ENCODE measurements at places on chromosomes 11 and 22.

GRCh38 chr11:6584528-6584927 is 18.9 kb downstream of the RRP8 start:
- DNase-seq, result no peak

DNA sequence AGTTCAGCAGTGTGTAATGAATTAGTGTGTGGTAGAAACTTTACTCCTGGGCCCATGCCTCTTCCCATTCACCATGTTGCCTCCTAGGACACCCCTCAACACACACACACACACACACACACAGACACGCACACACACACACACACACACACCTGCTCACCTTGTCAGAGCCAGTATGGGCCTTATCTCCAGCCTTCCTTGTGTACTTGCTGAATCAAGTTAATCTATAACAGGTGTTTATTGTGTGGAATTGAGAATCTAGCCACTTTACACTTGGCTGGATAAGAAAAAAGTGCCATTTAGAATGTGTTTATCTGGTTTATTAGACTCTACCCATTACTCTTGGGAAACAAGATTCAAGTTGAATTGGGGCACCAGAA is 14.5 kb upstream of the ZDHHC13 start:
- no peak for DNase-seq

DNA sequence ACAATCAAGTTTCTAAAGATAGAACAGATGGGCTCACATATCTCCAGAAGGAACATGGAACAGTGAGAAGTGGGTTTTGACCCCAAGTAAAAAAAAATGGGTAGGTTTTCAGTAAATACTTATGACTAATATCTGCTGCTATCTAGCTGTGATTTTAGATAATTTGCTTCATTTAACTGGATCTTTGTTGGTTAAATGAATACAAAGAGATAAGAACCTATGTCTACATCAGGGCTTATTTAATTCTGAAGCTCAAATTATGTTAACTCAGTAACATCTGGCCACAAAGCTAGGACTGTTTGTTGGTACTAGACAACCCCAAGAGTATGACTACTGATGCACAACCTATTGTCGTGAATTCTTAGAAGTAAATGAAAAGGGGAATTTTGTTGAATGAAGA is 144.4 kb upstream of the SESN3 start:
- no peak for DNase-seq

DNA sequence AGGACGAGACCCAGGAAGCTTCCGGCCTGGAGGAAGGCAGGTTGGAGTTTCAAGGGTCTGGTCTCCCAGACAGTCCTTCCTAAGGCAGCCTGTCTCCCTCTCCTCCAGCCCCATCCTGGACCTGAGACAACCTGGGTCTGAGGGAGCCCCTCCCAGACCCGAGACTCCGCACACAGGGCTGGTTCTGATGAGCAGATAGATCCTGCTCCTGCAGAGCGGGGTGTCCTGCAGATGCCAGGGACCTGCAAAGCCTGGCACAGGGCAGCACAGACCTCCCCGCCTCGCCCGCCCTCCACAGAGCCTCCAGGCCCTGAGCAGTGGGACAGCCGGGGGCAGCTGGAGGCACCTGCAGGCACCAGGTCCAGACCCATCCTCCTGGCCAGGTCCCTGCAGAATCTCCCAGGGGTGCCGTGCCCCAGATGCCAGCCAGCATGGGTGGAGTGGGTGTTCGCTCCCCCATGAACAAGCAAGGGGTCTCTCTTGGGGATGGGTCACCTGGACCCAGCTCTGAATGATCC is 7.8 kb downstream of the PIM3 start:
- no peak for DNase-seq

DNA sequence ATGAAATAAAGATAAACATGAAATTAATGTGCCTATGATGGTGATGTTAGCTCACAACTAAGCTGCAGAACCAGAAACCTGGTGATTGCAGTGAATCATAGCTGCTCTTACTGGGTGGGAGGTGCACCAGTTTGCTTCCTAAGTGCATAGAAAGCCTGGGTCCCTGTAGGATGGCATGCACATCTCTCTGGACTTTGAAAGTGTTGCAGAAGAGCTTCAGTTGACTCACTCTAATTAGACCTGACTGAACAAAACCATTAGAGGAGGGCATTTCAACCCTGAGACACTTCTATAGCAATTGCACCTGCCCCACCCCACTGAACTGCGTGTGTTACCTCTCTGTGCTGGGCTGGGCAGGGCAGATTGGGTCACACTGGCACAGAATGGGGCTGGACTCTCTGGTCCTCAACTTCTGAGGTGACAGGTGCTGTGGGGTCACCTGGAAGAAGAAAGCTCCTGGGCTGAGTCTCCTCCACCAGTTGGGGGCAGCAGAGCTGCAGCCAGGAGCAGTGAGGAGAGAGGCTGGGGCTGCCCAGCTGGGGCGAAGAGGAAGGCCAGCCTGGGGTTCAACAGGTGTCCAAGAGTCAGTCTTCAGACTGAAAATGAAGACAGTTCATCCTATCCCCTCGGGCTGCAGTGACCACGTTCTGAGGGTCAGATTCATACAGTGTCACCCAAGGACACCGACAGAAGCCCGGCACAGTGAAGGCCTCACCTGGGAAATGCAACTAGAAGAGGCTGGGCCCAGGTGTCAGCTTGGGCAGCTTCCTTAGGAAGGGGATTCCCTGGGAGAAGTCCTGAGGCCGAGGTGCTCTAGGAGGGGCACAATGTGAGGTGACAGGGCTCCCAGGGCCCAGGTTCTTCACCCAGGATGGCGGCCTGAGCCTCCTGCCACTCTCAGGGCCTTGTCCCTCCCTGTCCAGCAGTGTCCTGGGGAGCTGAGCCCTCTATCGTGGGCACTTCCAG is 58.1 kb downstream of the GGTLC2 start:
- no peak for DNase-seq

DNA sequence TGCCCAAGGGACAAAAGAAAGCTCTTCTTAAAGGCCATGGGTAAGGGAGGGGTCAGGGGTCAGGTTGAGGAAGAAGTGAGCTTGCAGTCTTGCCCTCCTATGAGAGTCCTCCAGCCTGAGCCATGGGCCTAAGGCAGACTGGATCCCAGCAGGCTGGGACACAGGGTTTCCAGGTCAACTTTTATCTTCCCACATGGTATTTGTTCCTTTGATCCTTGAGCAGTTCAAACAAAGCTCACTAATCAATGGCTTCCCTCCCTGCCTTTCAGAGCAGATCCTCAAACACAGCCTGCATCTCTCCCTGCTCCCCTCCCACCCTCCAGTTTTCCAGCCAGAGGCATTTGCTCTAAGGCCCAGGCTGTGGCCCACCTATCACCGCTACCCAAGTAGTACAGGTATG is 589.3 kb downstream of the INSC start:
- no peak for DNase-seq

DNA sequence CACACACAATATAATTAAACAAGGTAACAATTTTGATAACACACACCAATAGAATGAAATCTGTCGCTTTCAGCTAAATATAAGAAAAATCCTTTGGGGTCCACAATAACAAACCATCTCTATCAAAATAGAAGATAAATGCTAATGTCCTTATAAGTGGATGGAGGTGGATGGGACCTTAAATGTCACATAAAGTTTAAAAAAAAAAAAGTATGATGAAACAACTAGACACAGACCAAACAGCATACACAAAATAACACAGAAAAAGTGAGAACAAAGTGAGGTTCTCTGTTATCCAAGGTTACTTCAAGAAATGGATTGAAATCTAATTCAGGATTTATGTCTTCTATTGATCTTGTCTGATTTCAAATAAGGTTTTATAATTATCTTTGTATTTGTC is 10.5 kb upstream of the OR10D3 start:
- DNase-seq, result no peak

- DNase-seq, result no peak
Measured at GRCh38 chr11:6129011-6129410, 21.5 kb downstream of the OR56B4 start.

All from effector CD8-positive, alpha-beta T cell (primary cell).